ENCODE measurements at places on chromosomes 12 and 14.

DNA sequence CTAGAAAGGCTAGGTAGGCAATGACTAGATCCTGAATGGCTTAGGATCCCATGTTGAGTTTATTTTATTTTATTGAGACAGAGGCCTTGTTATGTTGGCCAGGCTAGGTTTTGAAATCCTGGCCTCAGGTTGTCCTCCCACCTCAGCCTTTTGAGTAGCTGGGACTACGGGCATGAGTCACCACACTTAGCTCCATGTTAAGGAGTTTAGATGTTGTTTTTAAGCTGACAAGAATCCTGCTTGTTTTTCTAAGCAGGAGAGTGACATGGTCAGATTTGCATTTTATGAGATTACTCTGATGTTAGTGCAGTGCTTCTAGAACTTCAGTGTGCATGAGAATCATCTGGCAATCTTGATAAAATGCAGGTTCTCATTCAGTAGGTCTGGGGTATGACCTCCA, 14.5 kb downstream of the CCDC198 start:
- DNase-seq: no peak

DNA sequence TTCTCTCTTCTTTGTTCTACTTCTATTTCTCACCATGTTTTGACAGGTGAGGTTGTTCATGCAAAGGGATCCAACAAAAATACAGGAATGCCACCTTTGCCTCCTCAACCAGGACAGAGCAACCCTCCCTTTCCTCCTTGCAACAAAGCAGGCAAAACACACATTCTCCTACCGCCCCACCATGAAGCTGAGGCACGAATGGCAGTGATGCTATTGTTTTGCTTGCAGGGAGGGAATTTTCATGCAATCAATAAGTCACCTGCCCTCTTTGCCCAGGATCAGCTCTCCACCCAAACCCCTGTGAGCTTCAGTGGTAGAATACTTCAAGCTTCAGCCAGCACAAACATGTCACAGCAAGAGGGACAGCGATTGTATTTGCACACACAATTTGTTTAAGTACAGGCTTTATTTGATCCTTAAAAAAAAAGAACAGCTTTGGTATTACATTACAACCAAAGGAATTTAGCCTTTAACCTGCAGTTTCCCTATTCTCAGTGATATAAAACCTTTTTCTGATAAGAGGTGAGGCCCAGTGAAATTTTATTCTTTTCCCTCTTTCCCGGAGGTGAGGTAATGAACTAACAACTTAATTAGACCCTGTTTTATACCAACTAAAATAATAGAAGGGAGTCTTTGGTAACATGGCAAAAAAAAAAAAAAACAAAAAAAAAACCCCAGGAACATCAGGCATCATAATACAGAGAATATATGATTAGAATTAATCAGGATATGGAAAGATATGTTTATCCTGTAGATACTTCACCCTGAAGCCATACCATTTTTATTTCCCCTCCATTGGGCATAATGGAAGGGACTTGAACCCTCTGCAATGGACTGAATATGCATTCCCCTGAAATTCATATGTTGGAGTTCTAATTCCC, 87.0 kb upstream of the EEA1 start:
- DNase-seq: no peak

DNA sequence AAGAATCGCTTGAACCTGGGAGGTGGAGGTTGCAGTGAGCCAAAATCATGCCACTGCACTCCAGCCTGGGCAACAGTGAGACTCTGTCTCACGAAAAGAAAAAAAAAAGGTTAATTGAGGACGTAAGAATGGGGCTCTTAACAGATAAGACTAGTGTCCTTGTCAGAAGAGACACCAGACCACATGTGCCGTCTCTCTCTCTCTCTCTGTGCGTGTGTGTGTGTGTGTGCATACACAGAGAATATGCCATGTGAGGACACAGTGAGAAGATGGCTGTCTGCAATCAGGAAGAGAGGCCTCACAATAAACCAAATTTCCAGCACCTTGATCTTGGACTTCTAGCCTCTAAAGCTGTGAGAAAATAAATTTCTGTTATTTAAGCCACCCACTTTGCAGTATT, 11.7 kb upstream of the ERC1 start:
- DNase-seq: no peak

DNA sequence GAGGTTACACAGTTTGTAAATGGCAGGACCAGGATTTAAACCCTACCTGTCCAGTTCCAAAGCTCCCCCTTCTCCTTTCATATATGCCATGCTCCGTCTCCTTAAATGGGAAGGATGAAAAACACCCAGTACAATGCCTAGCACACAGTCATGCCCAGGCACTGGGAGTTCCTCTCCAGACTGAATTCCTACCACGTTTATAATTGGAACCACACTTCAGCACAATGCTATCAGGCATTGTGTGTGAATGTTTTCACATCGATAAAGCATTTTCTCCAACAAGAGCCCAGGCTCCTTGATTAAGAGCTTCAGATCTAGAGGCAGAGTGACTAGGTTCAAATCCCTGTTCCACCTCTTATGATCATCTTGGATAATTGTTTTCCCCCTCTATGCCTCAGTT, 2.7 kb upstream of the NUAK1 start:
- DNase-seq: no peak

- DNase-seq: no peak
Measured at GRCh38 chr14:64201921-64202545, 92.1 kb downstream of the ESR2 start.

- no peak for DNase-seq
Measured at GRCh38 chr12:84874125-84874824, 38.3 kb downstream of the SLC6A15 start.

GRCh38 chr12:69348162-69348938, at the start of gene LYZ:
TSS of gene LYZ (plus strand) at chr12:69348381. CDS start at chr12:69348409, 28 bp downstream.
- DNase-seq: no peak

DNA sequence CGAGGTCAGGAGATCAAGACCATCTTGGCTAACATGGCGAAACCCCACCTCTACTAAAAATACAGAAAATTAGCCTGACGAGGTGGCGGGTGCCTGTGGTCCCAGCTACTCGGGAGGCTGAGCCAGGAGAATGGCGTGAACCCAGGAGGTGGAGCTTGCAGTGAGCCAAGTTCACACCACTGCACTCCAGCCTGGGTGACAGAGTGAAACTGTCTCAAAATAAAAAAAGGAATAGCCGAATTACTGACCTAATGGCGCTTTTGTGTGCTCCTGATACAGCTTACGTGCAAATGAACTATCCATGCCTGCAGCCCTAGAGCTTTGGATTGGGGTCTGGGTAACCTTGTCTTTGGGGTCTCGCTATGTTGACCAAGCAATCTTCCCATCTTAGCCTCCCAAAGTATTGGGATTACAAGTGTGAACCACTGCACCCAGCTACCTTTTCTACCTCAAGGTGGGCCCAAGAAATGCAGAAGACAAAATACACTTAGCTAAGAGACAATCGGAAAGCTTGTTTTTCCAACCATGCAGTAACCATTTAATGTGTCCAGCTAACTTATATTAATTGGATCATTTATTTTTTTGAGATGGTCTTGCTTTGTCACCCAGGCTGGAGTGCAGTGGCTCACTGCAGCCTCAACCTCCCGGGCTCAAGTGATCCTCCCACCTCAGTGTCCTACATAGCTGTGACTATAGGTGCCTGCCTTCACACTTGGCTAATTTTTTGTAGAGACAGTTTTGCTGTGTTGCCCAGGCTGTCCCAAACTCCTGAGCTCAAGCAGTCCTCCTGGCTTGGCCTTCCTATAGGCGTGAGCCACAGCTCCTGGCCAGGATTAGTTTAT, 5.5 kb downstream of the PABPN1 start:
- DNase-seq: no peak

GRCh38 chr12:92363295-92364146, 217.9 kb upstream of the BTG1 start:
- DNase-seq: peak; percentile 15

- no peak for DNase-seq
Measured at GRCh38 chr12:60822580-60822979, 1226.8 kb downstream of the SLC16A7 start.

- DNase-seq: no peak
Measured at GRCh38 chr12:130053651-130054069, 108.6 kb upstream of the FZD10 start.

GRCh38 chr14:61406198-61406597, 84.8 kb downstream of the PRKCH start:
- DNase-seq: no peak

- DNase-seq: no peak
Measured at GRCh38 chr12:88870000-88870737, 289.9 kb upstream of the KITLG start.

GRCh38 chr12:52419656-52420055, 13.5 kb upstream of the KRT82 start:
- no peak for DNase-seq

DNA sequence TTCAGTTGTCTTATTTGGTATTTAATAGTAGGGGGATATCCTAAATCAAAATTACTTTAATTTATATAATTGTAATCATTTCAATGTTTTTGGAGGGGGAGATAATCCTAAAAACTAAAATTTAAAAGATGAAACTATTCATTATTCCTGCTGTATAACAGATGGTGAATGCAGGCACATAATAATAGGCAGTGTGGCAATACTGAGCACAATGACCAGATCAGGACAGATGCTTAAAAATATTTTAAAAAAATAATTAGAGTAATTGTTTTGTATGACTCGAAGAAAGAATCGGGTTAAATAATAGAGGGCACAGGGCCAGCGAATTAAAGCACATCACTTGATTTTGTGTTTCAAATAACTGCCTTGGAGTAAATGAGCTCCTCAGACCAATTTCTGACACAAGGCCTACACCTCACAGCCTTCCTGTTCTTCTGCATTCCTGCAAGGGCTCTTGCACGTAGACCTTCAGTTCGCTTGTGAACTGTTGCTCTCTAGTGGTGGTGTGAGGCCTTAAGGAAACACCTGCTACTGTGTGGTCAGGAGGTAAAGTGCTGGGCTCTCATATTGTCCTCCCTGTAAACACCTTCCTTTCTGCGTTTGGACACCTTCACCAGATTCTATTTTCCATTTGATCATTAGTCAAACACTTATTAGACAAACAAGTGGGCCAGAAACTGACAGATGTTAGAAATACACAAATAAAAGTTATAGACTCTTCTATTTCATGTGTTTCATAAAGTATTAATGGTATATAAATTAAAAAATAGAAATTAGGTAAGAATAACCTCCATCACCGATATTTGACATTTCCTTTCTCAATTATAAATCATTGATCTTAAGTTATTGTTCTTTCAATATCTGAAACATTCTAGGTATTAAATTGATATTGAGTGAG, 29.3 kb upstream of the KLRF1 start:
- DNase-seq: peak; percentile 35

DNA sequence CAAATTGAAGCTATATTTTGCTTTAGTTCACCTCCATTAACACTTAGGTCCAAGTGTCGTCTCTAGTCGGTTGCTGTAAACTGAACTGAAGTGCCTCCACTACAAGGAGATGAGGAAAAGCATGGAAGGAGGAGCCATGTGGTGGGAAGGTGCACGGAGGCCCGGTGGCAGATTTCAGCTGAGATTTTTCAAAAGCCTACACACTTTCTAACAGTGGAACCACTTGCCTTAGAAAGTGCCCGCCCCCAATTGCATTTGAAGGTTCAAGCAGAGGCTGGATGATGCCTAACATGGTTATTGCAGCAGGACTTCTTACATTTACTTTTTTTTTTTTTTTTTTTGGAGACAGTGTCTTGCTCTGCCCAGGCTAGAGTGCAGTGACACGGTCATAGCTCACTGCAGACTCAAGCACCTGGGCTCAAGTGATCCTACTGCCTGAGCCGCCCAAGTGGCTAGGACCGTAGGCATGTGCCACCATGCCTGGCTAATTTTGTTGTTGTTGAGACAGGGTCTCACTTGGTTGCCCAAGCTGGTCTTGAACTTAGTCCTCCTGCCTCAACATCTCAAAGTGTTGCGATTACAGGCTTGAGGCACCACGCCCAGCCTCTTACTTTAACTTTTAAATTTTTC, 27.6 kb downstream of the EML1 start:
- no peak for DNase-seq
